ENCODE measurements at places on chromosomes 3 and 15.

GRCh38 chr15:68107142-68107541 is 53.0 kb downstream of the PIAS1 start:
- no peak for DNase-seq

GRCh38 chr15:68489421-68489820 is 57.5 kb upstream of the ITGA11 start:
- DNase-seq, result peak; percentile 70

- peak; percentile 65 for DNase-seq
Observed at GRCh38 chr3:39917065-39917773, 107.8 kb downstream of the MYRIP start.

- DNase-seq, result no peak
Observed at GRCh38 chr3:88013592-88013991, 45.2 kb downstream of the CGGBP1 start.

GRCh38 chr3:144344925-144345548 is 373.4 kb downstream of the DIPK2A start:
- no peak for DNase-seq

DNA sequence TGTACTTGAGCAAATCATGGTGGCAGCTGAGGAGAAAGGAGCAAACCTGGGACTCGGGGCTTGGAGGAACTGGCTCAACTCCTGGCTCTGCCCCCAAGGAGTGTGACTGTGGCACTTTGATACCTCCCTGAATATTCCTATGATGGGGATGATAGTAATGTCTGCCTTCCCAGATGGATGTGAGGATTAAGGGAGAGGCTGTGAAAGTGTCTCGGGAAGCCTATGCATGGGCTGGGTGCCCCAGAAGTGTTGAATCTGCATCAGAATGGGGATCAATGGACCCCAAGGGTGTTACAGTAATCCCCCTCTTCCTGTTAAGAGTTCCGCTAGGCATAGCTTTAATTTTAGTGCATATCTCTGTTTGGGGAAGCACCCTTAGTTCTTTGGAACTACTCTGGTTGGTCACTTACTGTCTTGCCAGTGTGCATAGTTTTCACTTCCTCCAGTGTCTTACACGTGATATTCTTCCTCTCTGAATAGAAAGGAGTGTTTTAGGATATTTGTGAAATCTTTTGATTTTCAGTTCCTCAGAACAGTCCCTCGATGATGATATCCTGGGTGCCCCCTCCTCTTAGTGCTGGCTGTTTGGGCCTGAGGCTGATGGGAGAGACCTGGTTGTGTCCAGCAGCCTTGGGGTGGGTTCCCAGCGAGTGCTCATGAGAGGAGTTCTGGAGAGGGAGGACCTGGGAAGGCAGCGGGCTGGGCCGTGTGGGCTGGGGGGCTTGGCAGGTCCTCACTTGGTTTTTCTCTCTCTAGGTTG is 97.5 kb downstream of the CHDH start:
- no peak for DNase-seq

- DNase-seq, result peak; percentile 71
Observed at GRCh38 chr15:69784798-69785566, 312.7 kb downstream of the TLE3 start.

DNA sequence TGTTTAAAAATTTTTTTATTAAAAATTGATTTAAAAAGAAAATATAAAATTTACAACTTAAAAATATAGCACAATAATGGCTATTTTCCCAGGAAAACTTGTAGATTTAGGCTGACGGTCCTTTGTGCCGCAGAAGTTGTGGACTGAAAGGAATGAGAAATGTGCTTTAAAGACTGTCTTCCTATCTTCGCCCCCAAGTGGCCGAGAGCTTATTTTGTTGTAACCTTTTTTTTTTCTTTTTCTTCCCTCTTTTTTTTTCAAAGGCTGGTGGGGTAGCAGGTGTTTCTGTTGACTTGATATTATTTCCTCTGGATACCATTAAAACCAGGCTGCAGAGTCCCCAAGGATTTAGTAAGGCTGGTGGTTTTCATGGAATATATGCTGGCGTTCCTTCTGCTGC is 15.5 kb downstream of the SLC25A26 start:
- DNase-seq, result peak; percentile 13

- DNase-seq, result peak; percentile 77
Observed at GRCh38 chr3:51501833-51502561, 2.2 kb upstream of the DCAF1 start.

GRCh38 chr3:37772773-37773354 is 88.8 kb upstream of the CTDSPL start:
- peak; percentile 11 for DNase-seq

DNA sequence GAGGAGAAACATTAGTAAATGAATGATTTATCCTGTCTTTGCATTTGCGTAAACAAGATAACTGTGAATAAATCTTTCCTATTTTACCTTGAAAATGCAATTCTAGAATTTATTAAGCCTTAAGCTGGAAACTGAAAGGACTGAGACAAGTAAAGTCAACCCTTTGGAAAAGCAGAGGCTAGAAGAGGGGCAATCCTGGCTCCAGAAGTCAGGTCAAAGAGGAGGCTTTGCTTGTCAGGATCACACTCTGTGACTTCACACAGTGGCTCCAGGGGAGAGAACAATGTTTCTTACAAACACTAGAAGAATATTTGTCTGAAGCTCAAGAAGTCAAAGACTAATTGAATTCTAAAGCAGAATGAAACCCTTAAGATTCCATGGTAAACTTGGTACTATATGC is 530.4 kb downstream of the NAALADL2 start:
- DNase-seq, result no peak

DNA sequence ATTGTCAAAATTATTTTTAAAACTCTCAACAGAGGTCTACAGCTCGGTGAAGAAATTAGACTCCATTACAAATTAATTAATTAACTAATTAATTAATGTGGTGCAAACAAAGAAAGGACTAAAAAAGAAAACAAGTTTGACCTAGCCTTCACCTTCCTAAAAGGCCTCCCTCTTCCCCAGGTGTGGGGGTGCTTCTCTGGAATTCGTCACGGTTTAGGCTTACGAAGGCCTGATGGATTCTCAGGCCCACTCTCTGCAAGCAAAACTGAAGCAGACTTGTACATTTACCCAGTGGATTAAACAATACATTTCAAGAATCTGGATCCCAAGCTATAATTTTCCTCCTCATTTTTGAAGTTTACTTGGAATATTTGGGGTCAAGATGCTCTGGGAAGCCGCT is 88.6 kb downstream of the TM4SF4 start:
- DNase-seq, result no peak

DNA sequence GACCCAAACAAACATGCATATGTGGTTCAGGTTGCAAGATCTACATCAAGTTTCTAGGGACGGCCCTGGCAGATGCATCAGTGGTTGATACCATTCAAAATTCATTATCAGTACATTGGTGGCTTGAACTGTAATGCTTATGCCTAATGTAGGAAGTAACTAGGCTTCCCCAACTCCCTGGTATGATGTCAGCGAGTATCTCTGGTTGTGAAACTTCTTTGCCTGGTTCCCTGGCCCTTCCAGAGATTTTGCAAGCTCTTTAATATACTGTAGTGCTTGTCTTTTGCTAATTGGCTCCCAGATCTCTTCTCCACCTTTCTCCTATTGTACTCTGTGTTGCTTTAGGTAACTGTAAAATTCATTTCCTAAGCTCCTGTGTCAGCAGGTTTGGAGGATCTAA is 114.8 kb upstream of the RARB start:
- peak; percentile 9 for DNase-seq

GRCh38 chr3:15499536-15499935 is 22.0 kb downstream of the COLQ start:
- peak; percentile 44 for DNase-seq

GRCh38 chr3:138219255-138219654 is 32.2 kb downstream of the ARMC8 start:
- DNase-seq, result no peak

- peak; percentile 48 for DNase-seq
Observed at GRCh38 chr3:154972951-154973350, 107.2 kb upstream of the MME start.

DNA sequence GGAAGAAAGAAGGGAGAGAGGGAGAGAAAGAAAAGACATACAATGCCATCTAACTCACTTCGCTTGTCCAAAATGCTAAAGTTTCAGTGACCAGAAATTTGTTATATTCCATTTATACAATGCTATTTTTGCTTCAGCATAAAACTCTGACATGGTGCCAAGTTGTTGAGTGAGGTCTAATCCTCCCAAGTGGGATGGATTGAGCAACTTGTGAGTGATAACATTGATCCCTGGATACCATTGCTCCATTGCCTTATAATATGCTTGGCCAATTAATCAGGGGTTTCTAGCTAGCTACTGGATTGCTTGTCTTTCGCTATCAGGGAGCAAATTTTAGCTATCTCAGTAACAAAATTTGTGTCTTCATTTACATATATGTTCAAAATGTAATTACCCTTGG is 615.6 kb upstream of the DPPA4 start:
- DNase-seq, result no peak

DNA sequence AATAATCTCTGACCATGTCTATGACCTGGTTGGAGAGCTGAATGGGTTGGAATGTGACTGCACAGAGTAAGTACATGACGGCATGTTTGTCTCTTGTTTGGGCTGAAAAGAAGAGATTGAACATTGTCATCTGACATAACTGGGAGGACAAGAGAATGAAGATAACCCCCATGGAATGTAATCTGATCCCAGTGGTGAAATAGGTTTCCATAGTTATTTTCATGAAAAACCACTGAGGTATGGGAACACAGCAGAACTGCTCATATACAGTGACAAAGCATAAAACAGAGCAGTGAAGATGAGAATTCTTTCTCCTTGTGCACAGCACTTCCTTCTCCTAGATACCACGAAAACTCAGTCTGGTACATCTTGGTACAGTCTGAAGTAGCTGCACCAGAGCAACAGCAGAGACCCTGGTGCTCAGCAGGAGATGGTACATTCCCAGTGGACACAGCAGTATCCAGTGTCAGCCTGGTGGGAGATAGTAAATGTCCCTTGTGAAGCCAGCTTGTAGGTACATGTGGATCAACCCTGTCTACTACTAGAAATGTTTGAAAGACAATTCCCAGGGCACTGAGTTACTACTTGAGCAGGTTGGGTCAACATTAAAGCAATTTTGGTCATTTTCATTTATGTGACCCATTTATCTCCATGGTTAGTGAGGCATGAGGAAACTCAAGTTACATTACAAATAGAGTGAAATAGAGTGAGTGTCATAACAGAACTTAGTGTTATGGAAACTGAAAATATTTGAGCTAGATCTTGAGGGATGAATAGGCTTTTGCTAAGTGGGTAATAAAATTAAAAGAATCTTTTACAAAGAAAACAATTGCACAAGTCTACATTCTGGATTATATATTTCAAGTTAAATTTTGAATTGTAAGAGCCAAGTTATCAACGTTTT is 178.3 kb downstream of the SUCNR1 start:
- DNase-seq, result peak; percentile 79

DNA sequence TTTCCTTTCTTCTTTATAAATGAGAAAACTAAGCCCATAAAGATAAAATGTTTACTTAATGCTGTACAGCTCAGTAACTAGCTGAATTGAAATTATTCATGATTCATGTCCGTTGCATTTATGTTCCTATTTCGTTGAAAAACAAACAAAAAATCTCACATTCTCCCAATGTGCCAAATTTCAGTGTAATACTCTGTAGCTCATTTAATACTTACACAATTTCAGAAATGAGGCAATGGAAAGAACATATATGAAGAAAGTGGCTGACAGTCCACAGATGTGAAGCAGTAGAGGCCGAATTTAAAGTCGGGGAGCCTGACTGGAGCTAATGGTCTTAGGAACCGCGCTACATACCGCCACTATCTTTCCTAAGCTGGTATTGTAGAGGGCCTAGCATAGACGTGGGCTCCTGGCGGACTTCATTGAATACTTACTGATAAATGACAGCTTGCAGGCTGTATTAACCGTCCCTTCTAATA is 651 bp downstream of the PLSCR2 start:
- peak; percentile 42 for DNase-seq

GRCh38 chr3:124303305-124303910 is 311.5 kb upstream of the ROPN1 start:
- no peak for DNase-seq

DNA sequence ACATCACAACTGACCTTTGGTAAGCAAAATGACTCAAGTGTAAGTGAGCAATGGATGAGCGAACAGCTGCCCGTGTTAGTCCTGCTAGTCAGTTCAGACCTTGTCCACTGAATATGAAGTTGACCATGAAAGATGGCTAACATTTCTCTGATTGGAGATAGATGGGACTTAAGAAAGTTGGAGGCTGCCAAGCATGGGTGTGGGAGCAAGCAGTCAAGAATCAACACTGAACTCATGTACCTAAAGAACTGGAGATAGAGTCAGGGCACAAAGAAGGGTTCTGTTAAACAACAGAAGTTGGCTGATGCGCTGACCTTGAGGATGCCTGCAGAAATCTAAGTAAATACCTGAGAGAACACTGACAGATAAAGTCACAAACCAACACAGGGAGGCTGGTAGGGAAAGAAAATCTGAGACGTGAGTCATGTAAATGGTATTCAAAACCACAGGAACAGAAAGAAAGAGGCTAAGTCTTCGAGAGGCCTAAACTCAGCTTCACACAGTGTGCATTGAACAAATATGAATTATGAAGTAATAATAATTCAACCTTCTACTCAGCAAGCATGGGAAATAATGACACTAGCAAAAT is 30.7 kb upstream of the ANPEP start:
- DNase-seq, result peak; percentile 92

- peak; percentile 99 for DNase-seq
Observed at GRCh38 chr15:63250312-63250965, 27.0 kb upstream of the APH1B start.

GRCh38 chr3:58106061-58106460 is 97.8 kb downstream of the FLNB start:
- DNase-seq, result no peak

GRCh38 chr3:45087155-45087554 is 59.0 kb downstream of the CDCP1 start:
- DNase-seq, result no peak

DNA sequence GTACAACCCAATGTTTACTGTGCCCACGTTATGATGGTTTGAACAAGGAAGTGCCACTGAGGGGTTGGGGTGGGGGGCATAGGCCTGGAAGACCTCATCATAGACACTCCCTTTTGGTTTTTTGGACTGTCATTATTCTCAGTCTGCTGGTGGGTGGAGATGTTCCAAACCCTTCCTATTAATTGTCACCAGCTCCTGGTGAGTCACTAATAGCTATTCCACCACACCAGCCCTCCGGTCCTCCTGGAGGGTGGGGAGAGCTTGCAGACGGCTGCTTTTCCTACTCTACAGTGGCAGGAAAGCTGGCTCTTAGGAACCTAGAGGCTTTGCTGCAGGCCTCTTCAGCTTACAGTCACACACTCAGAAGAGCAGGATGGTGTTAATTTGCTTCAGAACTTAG is 9.0 kb upstream of the COPG1 start:
- DNase-seq, result peak; percentile 69

GRCh38 chr15:74327756-74328155 is 39.7 kb downstream of the CYP11A1 start:
- peak; percentile 31 for DNase-seq

- DNase-seq, result no peak
Observed at GRCh38 chr3:71846185-71846584, 61.2 kb upstream of the PROK2 start.

GRCh38 chr3:20197775-20198174 is 11.8 kb upstream of the SGO1 start:
- DNase-seq, result no peak

DNA sequence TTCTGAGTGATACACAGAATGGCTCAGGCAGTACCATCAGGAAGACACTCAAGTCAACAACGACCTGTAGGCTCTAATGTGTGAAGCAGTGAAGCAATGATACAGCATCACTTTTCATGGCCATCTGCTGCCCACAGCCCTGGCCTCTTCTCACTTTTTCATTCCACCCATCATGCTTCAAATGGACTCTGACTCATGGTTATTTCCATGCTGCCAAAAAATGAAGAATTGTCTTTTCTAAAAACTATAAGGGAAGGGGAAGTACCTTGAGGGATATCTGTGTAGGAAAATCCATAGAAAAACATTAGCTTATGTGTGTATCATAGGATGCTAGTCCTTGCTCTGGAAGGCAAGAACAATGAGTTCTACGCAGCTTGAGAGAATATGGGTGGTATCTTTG is 11.5 kb downstream of the HGD start:
- peak; percentile 6 for DNase-seq
